Ovary (tissue), 10 donors: ENCODE measurements at places on chromosomes 13 and 19. TPM values are rescaled to one million over a fixed set of nuclear protein-coding genes. Genes with fewer than 3 reads are reported as not detected.
A peak's percentile ranks its signal among the peaks of the same experiment; 100 is the strongest.

The CCDC70 gene
- not detected for total RNA-seq

The LILRB4 gene
- 1.1 TPM for total RNA-seq

DNA sequence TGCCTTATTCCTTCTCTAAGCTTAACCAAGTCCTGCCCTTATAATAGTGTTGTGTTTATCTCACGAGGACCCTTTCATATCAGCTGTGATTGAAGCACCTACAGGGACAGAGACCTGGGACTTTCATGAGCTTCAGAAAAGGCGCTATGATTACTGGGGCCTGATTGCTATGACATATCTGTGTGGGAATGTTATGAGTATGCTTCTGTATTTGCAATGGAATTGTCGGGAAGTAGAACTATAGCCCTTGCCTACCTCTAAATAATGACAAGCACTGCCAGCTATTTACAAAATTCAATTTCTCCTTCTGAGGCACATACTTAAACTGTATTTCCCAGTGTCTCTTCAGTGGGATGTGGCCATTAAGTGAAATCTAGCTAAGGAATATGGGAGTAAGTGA lies 191.5 kb downstream of the LHFPL6 start:
- H3K36me3 ChIP-seq = no peaks in the 10 kb centered on the region
- peaks cover 8% of the 10 kb centered on the region for H3K4me1 ChIP-seq
- H3K27ac ChIP-seq = no peak overlapping the region

DNA sequence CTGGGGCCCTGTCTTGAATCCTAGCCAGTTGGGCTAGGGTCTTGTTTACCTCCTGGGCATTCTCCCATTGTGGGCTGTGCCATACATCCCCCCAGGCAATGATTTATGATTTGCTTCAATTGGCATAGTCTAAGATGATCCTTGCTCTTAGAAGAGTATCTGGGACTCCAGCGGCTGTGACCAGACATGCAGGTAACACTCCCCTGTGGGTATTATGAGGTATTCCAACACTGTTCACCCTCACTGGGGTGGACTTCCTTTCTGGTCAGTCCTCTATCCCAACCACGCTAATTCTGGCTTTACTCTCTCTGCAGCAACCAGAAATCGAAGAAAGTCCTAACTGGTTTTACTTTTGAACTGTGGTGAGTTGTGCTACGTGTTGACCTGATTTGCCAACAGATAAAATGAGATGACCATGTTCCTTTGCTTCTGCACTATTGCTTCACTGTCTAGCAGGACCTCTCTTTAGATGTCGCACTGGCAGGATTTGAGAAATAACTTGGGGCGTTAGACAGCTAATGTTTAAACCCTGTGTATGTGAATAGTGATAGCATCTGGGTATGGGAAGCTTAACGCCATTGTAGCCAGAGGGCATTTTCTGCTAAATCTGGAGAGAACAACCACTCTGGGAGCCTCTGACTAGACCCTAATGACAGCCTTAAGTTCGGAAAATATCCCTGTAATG lies 6.7 kb upstream of the LRCH1 start:
- DNase-seq = no peak
- H3K36me3 ChIP-seq = no peaks in the 10 kb centered on the region
- H3K4me1 ChIP-seq = no peaks in the 10 kb centered on the region
- H3K4me3 ChIP-seq = no peak overlapping the region
- H3K27me3 ChIP-seq = no peaks in the 10 kb centered on the region

DNA sequence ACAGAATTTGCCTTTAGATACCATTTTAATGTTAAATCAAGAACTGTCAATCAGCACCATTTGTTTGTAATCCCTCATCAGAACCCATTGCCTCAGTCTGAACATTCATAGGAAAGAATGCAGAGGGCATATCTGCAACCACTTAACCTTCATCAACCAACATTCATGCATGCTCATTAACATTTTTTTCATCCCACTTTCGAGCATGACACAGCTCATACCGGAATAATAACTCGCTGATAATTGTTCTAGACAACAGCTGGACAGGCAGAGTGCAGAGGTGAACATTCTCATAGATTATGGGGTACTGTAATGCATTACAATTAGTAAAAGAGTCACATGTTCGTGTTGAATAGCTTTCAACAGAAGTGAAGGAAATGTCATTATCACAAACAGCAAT lies 216.8 kb downstream of the DIAPH3 start:
- H3K4me1 ChIP-seq = no peaks in the 10 kb centered on the region
- H3K27ac ChIP-seq = no peak overlapping the region
- H3K4me3 ChIP-seq = no peak overlapping the region
- no peaks in the 10 kb centered on the region for H3K27me3 ChIP-seq
- DNase-seq = no peak

DNA sequence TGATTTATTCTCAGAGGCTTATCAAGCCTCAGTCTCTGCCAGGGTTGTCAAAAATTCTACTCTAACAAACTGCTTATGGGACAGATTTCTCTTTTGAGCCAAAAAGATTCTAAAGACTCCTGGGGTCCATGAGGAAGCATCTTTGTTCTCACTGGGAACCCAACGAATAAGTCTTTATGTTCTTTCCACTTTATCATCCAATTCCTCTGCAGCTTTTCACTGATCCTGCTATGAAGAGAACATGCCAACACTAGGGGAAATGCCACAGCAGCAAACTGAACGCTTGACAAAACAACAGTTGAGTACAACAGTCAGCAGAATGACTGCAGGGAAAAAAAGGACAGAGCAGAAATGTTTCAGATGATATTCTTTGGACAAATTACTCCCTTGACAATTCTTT lies 22.2 kb downstream of the DCLK1 start:
- no peak overlapping the region for H3K4me3 ChIP-seq
- H3K4me1 ChIP-seq = no peaks in the 10 kb centered on the region
- no peaks in the 10 kb centered on the region for H3K36me3 ChIP-seq
- no peak for DNase-seq
- no peak overlapping the region for H3K27ac ChIP-seq

GRCh38 chr13:91375116-91375729 lies 23.2 kb upstream of the GPC5 start:
- DNase-seq = no peak
- no peaks in the 10 kb centered on the region for H3K4me1 ChIP-seq
- no peaks in the 10 kb centered on the region for H3K27me3 ChIP-seq

- no peaks in the 10 kb centered on the region for H3K27me3 ChIP-seq
- H3K27ac ChIP-seq = no peak overlapping the region
- no peak for DNase-seq
- H3K36me3 ChIP-seq = no peaks in the 10 kb centered on the region
- peaks cover 4% of the 10 kb centered on the region for H3K4me1 ChIP-seq
These were observed 39.6 kb downstream of the LTBP4 start for GRCh38 chr19:40640744-40641143.

DNA sequence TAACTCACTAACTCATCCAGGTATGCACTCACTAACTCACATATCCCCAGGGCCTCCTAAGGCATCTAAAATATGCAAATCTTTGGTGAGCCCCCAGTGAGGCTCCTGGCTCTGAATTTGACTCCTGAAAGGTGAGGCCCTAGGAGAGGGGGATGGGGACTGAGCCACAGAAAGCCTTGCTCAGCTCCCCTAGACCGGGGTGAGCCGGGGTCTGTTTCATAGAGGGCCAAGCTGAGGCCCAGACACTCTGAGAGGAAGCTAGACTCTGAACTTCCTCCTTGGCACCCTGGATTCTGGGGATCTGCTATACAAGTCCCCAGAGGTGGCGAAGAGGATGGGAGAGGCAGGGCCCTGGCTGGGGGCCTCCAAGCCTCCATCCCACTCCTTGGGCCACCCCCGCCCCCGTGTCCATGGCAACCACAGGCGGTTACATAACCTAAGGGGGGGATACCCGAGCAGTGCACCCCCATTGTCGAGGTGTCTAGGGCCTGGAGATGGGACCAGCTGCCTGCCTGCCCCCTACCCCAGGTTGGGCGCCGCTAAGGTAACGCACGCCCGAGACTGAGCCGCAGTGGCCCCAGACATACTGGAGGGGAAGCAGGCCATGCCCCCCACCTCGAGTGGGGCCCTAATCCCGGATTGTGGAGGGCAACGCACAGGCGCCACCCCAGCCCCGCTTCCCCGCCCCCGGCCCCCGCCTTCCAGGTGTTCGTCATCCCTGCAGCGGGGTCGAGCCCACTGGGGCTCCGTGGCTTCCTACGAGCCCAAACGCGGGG lies 646 bp downstream of the ABHD8 start:
- H3K27me3 ChIP-seq = no peaks in the 10 kb centered on the region
- H3K4me1 ChIP-seq = peaks cover 7% of the 10 kb centered on the region
- DNase-seq = peak; percentile 55
- peak overlapping the region; percentile 59 for H3K27ac ChIP-seq

DNA sequence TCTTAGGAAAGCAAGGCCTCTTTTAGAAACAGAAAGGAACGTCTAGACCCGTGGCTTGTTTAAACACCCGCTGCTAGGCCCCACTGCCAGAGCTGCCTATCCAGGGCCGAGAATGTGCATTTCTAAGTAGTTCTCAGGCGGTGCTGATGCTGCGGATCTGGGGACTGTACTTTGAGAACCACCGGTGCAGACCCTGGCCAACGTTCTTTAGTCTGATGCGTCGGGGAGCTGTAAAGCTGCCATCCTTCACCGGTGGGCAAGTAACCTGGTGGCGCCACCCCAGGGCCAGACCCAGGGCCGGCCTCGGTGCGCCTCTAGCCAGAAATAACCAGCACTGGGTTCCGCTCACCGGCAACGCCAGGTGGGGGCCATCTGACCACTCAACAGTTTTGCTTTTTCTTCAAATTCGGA lies 47.1 kb downstream of the TGDS start:
- peak overlapping the region; percentile 85 for H3K27ac ChIP-seq
- peak overlapping the region; percentile 79 for H3K4me3 ChIP-seq
- no peaks in the 10 kb centered on the region for H3K4me1 ChIP-seq
- DNase-seq = peak; percentile 61
- H3K27me3 ChIP-seq = no peaks in the 10 kb centered on the region

DNA sequence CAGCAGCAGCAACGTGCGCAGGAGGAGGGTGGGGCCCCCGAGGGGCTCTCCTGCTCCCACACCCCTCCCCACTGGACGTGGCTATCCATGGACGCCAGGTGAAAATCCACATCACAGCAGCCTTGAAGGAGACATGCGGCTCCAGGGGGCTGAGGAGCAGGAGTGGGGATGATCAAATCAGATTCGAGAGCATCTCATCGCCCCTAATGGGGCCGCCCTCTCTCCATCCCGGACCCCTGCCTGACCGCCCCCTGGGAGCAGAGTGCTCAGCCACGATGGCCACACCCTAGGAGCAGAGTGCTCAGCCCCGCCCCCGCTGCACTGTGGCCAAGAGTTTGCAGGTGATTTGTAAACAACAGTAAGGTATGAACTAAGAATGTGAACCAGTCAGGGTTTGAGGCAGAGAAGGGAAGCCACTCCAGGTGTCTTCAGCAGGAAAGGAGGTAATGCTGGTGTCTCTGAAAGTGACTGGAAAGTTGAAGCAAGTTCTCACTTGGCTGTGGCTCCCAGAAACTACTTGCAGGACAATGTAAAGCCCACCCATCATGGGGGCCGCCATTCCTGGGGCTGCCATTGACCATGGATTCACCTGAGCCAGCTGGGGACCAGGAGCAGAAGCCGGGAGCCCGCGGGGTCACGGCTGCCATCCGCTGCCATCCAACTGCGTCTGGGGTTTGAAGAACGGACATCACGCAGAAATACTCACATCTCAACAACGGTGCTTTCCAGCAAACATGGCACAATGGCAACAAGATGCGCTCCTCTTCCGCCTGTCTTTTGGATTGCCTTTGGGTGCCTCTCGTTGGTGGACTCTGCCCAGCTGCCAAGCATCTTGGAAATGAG lies 71.8 kb downstream of the SPACA7 start:
- H3K4me1 ChIP-seq = no peaks in the 10 kb centered on the region
- H3K27ac ChIP-seq = no peak overlapping the region
- no peak for DNase-seq
- no peak overlapping the region for H3K4me3 ChIP-seq
- no peaks in the 10 kb centered on the region for H3K27me3 ChIP-seq

DNA sequence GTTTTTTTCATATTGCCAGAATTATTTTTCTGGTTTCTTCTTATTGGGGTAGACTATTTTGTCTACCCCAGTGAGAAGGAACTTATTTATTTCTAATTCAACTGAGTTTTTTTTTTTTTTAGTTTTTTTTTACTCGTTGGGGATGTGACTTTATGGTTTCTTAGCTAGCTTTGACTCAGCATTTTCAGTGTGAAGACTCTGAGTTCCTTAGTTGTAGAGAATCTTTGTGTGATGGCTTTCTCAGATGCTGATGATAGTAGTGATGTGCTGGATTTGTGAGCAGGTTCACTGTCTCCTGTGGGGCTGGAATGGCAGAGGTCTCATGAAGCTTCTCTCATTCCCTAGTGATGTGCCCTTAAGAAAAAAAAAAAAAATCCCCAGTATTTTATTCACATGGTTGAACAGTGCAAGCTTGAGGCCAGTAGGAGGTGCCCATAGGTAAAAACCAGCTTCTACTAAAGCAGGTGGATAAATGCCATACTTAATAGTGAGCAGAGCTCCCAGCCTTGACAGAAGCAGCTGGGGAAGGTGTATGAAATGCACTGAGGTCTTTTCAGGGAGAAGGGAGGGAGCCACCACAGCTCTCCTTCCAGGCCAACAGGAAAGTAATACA lies 106.2 kb upstream of the KLF5 start:
- no peaks in the 10 kb centered on the region for H3K4me1 ChIP-seq
- no peaks in the 10 kb centered on the region for H3K27me3 ChIP-seq
- H3K36me3 ChIP-seq = no peaks in the 10 kb centered on the region
- H3K4me3 ChIP-seq = no peak overlapping the region
